Activated CD8-positive, alpha-beta memory T cell treated with anti-CD3 and anti-CD28 coated beads, Interleukin-2, amount 10 ng/mL, durations not matched to agents 7 days and 5 days (primary cell): ENCODE measurements at places on chromosomes 11 and 22. TPM values are rescaled to one million over a fixed set of nuclear protein-coding genes. Genes with fewer than 3 reads are reported as not detected.
A peak's percentile ranks its signal among the peaks of the same experiment; 100 is the strongest.

Gene OR51B2
- not detected for total RNA-seq

Gene MPPED2
- not detected for total RNA-seq

Gene RAC2
- 907 TPM for total RNA-seq

Gene ETS1
- total RNA-seq: 408 TPM

Gene LMNTD2
- total RNA-seq: 1.3 TPM

Gene SPECC1L
- total RNA-seq: 57.4 TPM

Gene LSP1
- total RNA-seq: 574 TPM

Gene ARHGAP20
- 0.02 TPM for total RNA-seq

- no peak for DNase-seq
Observed at GRCh38 chr11:1770061-1770460, 6.3 kb upstream of the CTSD start.

GRCh38 chr11:102470251-102470650, 17.7 kb upstream of the TMEM123 start:
- DNase-seq: peak; percentile 56

- no peak for DNase-seq
Observed at GRCh38 chr22:42275970-42276369, 5.5 kb upstream of the TCF20 start.

- no peak for DNase-seq
Observed at GRCh38 chr11:22634897-22635629, 9.4 kb upstream of the FANCF start.

- no peak for DNase-seq
Observed at GRCh38 chr22:48826546-48826945, 1001.1 kb downstream of the BRD1 start.

- no peak for DNase-seq
Observed at GRCh38 chr11:12674571-12674935, 332 bp downstream of the TEAD1 start.

- no peak for DNase-seq
Observed at GRCh38 chr11:95230810-95231126, 234 bp downstream of the SESN3 start.

GRCh38 chr22:38699784-38700183, 959 bp downstream of the JOSD1 start:
- DNase-seq: no peak

- no peak for DNase-seq
Observed at GRCh38 chr22:50456026-50456425, 18.8 kb downstream of the SBF1 start.

DNA sequence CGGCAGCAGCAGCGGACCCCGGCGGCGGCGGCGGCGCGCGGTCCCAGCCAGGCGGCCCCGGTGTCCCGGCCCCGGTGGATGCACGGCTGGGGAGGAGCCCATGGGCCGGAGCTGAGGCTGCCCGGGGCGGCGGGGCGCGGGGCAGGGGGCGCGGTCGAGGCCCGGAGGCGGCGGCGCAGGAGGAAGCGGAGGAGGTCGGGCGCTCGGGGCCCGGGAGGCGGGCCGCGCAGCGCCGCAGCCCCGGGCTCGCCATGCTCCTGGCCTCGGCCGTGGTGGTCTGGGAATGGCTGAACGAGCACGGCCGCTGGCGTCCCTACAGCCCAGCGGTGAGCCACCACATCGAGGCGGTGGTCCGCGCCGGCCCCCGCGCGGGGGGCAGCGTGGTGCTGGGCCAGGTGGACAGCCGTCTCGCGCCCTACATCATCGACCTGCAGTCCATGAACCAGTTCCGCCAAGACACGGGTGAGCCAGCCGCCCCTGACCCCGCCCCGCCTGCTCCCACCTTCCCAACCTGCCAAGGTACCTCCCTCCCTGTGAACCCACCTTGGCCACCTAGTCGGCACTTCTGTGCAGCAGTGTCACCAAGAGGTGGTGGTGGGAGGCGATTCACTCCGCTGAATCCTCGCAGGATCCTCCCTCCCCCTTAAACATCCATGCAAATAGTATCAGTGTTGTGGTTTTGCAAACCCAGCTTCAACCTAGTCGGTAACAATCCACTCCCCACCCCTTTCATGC, 580 bp downstream of the DTX4 start:
- no peak for DNase-seq
